ENCODE measurements at places on chromosomes 7 and 10.

- no peak for DNase-seq
These were observed 233.8 kb downstream of the IMMP2L start for GRCh38 chr7:111328487-111328886.

GRCh38 chr7:32319012-32319382, 171.2 kb downstream of the LSM5 start:
- no peak for DNase-seq

GRCh38 chr10:101182936-101183335, 46.3 kb downstream of the LBX1 start:
- no peak for DNase-seq

DNA sequence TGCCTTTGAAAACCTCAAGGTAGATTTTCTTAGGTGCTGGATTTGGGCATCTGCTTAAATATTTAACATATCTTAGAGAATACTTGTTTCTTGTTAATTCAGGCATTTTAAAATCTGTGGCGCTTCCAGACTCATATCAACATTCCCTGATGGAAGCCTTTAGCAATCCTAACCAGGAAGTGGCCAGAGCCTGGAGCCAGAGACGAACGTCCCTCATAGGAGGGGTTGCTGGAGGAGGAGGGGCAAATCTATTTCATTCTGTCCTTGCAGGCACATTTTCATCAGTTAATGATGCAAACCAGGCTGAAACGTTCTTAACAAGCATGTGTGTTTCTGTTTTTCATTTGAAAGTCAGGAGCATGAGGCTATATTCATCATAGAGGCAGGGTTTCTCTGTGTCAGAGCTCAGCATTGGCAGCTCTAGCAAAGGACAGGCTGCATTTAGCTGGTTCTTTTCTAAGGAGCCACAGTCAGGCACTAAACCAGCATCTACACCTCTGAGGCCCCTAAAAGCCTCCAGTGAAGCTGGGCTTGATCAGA, 17.8 kb upstream of the IFIT2 start:
- DNase-seq = peak; percentile 50

- DNase-seq = no peak
These were observed 18.5 kb downstream of the AKR1B15 start for GRCh38 chr7:134567368-134567767.

DNA sequence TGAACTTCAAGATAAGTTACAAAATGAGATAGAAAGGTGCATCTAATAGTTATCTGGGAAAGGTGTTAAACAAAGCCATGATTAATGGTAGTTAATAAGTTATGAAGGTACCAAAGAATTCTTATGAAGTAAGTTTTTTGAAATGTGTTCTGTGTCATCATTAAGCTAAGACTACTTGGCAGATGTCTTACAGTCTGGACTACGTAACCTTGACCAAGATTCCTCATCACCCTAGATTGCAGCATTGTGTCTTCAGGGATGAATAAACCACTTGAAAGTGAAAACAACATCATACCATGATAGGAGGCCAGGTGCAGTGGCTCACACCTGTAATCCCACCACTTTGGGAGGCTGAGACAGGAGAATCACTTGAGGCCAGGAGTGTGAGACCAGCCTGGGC, 48.2 kb downstream of the GOT1 start:
- DNase-seq = no peak

- DNase-seq = no peak
These were observed 64.9 kb downstream of the TBXAS1 start for GRCh38 chr7:139893999-139894398.

DNA sequence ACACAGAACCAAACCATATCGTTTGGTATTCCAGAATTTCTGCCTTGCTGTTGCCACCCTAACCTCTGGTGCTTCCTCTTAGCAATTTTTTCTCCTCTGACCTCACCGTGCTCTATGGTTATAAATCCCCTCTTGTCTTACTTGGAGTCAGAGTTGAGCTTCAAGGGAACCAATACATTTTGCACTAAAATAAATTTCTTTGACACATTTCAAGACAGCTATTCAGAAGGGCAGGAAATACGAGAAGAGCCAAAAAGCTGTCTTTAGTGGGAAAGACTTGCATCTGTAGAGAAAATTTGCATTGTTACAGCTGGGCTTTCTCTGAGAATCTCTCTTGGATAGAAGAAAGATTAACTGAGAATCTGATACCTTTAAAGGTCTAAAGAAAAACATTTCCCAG, 14.5 kb upstream of the AKR1C2 start:
- DNase-seq = no peak

DNA sequence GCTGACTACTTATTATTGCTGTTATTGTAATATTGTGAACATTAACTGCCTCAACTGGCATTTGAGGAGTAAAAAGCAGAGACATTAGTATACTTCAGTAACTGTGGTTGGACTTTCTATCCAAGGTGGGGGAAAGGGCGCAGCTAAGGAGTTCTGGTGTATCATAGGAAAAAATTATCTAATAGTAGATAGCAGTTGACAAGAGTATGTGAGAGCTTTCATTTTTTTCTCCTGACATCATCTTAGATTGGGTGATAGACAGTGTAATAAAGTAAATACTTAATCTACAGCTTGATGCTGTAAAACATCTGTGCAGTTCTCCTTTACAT, 68.9 kb downstream of the PHTF2 start:
- no peak for DNase-seq

DNA sequence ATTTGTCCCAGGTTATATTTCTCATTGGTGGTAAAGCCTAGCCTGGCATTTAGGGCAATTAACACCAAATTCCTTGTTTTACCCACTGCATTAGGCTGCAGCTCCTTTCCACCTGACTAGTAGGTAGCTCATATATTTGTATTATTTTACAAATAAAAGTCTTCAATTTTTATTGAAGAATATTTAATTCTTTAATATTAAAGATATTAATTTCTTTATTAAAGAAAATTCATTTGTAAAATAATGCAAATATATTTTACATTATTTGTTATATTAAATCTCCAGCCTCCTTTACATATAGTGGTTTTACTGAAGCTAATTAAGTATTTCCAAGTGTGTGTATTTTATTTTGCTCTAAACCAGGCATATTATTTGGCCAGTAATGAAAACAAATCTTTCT, 361.2 kb downstream of the GPR158 start:
- DNase-seq = no peak

DNA sequence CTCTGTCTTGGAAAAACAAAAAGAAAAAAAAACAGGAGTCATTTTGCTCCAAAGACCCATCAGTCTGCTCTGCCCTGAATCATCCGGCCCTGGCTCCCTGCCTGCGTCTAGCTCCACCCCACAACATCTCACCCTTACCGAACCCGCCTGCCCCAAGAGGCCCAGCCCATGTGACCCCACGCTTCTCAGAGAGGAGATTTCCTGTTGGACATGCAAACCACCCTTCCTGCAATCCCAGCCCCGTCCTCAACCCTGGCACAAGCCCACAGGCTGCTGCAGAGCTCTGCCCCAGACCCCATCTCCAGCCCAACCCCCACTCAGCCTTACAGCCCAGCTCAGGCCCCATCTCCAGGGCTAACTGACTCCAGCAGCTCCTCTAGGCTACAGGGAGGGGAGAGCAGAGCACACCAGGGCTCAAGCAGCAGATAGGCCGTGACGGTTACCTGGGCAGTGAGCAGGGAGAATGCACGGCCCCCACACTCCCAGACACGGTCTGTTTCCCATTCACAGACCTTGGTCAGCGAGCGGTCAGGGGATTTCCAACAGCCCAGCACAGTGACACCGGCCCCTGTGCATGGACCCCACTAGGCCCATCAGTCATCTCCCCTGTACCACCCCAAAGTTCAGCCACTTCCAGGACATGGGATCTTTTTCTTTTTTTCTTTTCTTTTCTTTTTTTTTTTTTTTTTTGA, 69.9 kb upstream of the GTF2I start:
- peak; percentile 81 for DNase-seq

- DNase-seq = no peak
These were observed 113.5 kb downstream of the CELF2 start for GRCh38 chr10:11131112-11131639.

DNA sequence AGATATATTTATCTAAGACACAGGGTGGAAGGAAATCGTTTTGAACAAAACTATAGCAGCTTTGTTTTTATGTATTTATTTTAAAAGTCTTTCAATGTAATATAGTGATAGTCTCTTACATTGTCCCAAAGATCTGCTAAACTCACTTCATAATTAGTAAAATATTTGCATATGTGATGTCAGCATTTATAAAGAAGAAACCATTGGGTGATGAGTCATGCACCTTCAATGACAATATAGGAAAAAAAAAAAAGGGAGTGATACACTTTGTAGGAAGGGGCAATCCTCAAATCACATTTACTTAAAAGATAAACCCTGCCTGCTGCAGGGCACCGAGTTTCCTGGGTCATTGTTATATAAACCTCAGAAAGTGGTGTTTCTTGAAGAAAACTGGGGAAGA, 112.4 kb upstream of the SEMA3C start:
- DNase-seq = no peak

DNA sequence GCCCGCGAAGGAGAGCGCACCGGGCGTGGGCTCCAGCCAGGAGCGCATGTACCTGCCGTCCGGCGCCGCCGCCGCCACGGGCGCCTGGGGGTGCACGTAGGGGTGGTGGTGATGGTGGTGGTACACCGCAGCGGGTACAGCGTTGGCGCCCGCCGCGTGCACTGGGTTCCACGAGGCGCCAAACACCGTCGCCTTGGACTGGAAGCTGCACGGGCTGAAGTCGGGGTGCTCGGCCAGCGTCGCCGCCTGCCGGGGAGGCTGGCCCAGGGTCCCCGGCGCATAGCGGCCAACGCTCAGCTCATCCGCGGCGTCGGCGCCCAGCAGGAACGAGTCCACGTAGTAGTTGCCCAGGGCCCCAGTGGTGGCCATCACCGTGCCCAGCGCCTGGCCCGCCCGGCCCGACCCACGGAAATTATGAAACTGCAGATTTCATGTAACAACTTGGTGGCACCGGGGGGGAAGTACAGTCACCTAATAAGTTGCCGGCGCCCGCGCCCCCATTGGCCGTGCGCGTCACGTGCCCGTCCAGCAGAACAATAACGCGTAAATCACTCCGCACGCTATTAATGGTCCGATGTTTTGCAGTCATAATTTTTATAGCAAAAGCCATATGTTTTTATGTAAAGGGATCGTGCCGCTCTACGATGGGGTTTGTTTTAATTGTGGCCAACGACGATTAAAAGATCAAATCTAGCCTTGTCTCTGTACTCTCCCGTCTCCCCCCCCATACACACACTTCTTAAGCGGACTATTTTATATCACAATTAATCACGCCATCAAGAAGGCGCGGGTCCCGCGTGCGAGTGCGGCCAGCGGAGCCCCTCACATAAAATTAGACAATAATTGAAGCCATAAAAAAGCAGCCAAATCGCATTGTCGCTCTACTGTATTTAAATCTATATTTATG, at the start of gene HOXA9:
Gene HOXA9 (minus strand): TSS at position 449 of the 907 bp plus-strand sequence. CDS start 80 bp downstream, at position 369.
- no peak for DNase-seq

DNA sequence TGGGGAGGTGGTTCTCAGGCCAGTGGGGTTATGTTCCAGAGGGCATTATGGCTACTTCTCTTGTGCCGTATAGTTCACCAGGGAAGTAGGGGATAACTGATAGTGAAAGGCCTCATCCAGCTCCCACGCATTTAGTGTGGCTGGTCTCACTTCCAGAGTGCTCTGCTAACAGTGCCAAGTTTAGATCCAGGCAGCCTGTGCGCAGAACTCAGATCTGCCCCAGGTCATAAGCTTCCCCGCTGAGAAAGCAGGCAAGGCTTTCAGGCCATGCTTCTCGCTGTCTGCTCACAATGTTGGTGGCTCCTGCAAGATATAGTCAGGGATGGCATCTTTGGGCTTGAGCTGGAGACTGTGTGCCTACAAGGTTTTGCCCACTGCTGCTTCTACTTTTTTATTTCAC, 11.3 kb downstream of the AGK start:
- DNase-seq = no peak

DNA sequence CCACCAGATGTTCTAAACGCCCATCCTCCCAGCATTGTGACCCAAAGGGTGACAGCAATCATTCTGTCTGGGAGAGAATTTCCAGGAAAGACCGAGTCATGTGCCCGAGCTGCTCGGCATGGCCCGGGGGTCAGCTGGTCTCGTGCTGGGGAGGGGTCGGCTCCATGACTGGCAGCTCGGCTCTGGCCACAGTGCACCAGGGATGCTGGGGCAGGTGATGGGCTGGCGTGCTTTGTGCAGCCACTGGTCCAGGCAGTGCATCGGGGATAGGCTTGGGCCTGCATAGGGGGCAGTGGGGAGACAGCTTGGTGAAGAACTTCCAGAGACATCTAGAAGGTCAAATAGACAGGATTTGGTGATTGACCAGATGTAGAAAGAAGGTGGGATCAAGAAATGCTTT, 39.2 kb upstream of the PSMG3 start:
- DNase-seq = no peak

DNA sequence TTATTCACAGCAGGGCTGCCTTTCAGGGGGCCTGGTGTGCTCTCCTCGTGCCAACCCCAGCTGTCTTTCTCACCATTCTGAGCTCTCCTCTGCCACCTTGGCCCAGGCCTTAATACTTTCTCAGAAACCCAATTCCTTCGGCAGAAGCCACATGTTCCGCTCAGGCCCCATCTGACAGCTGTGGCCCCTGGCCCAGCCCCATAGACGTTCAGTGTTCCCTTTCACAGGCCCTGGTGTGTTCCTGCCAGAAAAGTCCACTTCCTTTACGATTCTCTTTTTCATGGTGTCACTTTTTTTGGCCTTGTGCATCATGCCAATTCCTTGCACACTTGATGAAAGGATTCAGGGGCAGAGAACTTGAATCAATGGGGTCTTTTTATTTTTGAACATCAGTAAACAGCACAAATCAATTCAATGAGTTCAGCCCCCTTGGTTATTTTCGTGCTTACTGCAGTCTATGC, 15.9 kb upstream of the GPNMB start:
- DNase-seq = no peak

GRCh38 chr10:44995914-44996669, 4.6 kb upstream of the ZNF22 start:
- no peak for DNase-seq

GRCh38 chr10:60652628-60653027, 125.7 kb upstream of the CDK1 start:
- DNase-seq = no peak

GRCh38 chr10:43058716-43059335, 18.0 kb upstream of the RET start:
- no peak for DNase-seq

- DNase-seq = no peak
These were observed 37.9 kb downstream of the PIP4K2A start for GRCh38 chr10:22676435-22676834.

DNA sequence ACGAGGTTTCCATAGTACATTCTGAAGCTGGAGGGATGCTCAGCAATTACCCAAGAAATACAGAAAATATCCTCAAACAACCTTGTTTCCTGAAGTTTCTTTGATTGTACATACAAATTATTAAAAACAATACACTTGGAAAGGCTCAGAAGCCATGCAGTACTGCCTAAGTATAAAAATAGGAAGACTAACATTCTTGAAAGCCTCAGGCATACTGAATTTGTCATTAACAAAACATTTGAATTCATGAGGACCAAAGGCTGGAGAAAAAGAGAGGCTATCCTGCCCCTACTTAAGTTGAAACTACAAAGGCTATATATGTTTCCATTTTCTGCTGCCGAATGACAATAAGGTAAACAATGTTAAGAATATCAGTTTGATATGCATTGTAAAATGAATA, 54.3 kb upstream of the SGCE start:
- no peak for DNase-seq
